ENCODE measurements at places on chromosomes 5 and 9. TPM values are rescaled to one million over a fixed set of nuclear protein-coding genes. Genes with fewer than 3 reads are reported as not detected.

SVEP1 gene
- total RNA-seq = 81.2 TPM

CD72 gene
- total RNA-seq = 0.86 TPM

C5orf52 gene
- total RNA-seq = not detected

BAAT gene
- under 0.01 TPM for total RNA-seq

LECT2 gene
- not detected for total RNA-seq

AFAP1L1 gene
- 11.9 TPM for total RNA-seq

ARL10 gene
- total RNA-seq = 13.4 TPM

GZMA gene
- total RNA-seq = not detected

PRSS3 gene
- total RNA-seq = 3.9 TPM

RMND5B gene
- total RNA-seq = 22.0 TPM

CREB3 gene
- 107 TPM for total RNA-seq

FOXD1 gene
- total RNA-seq = 6.1 TPM

LRRC19 gene
- not detected for total RNA-seq

GPR150 gene
- total RNA-seq = 0.43 TPM

LEAP2 gene
- total RNA-seq = 0.32 TPM

POLR3G gene
- total RNA-seq = 4.5 TPM

FGFR4 gene
- total RNA-seq = 0.64 TPM

NSA2 gene
- total RNA-seq = 66.1 TPM

SCGB3A1 gene
- total RNA-seq = not detected

TMEM174 gene
- not detected for total RNA-seq

MYORG gene
- total RNA-seq = 0.64 TPM

ZNF300 gene
- 6.9 TPM for total RNA-seq

CD74 gene
- 0.32 TPM for total RNA-seq

MAST4 gene
- total RNA-seq = 5.8 TPM

GPRIN1 gene
- 3.5 TPM for total RNA-seq

DNAJC21 gene
- 44.5 TPM for total RNA-seq

LRRC14B gene
- total RNA-seq = not detected

GLIPR2 gene
- total RNA-seq = 29.4 TPM

BNC2 gene
- total RNA-seq = 41.6 TPM

GABRA1 gene
- not detected for total RNA-seq

Measured in fibroblast of villous mesenchyme (primary cell).